ENCODE measurements at places on chromosomes 1 and 21.

DNA sequence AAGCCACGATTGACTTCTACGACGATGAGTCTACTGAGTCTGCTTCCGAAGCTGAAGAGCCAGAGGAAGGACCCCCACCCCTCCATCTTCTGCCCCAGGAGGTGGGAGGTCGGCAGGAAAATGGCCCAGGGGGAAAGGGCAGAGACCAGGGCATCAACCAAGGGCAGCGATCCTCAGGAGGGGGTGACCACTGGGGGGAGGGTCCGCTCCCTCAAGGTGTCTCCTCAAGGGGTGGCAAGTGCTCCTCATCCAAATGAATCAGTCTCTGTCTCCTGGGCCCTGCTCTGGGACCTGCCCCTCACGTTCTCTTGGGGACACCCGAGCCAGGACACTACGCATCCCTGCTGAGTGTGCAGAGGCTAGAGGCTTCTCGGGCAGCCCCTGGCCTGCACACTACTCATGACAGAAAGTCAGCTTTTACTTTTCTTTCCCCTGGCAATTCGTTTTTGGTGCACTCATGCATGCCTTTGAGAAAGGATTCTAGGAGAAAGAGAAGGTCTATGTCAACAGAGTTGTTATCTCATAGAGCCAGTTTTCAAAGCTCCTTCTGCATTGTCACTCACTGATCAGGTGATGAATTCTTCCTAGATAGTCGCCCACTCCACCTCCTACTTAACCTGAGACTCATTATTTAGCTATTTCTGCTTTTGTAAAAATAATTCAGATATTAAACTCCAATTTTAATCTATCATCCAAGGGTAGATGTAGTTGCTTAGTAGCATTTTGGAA is 11.6 kb downstream of the RIPPLY3 start:
- no peak for DNase-seq

DNA sequence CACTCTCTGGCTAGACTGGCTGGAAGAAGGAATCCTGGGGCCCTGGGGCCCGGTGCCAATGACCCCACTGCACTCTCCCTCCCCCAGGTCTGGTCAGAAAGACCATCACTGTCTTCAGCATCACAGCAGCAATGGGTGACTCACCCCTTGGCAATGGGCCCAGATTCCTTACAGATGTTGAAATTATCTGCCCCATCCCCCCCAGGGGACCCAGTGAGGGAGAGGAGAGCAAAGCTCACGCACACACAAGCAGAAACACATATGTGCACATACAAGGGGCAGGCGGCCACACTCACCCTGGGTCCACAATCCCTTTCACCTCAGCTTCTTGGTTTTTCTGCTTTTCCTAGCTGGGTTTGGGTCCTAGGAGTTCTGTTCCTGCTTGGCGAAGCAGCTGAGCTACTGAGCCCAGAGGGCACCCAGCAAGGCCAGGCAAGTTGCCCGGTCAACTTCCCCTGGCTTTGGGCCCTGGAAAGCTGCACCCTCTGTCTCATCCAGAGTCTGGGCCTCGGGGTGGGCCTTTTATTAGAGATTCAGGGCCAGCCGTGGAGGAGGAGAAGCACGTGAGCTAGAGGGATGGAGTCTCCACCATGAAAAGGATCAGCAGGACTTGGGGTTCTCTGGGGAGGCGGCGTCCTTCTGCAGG is 2.6 kb downstream of the COL16A1 start:
- peak; percentile 50 for DNase-seq

DNA sequence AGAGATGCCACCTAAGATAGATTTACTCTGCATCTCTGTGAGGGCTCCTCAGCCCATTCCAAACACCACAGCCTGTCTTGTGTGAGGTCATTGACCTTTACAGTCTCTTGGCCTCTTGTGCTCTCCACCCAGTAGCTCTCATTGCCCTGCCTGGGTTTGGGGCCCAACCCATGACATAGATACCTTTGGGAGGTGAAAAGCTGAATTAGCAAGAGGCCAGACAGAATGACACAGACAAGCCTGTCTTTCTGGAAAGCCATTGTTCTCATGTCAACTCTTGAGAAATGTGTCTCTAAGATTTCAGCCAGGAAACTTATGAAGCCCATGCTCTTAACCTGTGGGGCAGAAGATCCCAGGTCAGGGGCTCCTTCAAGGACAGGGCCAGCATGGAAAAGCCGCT is 18.4 kb upstream of the F3 start:
- no peak for DNase-seq

- no peak for DNase-seq
Observed at GRCh38 chr1:232385221-232385620, 244.7 kb downstream of the SIPA1L2 start.

- no peak for DNase-seq
Observed at GRCh38 chr1:162131400-162132321, 62.2 kb downstream of the NOS1AP start.

DNA sequence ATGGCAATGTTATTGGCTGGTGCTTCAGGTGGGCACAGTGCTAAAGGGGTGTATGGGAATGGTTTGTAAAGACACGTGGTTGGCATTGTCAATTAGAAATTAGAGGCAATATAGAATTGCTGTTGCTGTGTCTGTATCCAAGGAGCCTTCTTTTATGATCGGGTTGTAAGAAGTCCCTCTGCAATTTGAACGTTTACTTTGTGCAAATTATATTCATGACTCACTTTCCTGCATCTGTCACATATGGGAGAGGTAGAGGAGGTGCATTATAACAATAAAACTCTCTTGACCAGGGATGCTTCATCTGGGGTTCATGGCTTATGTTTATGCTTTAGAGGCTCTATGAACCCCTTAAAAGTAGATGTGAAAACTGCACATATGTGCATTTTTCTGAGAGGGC is 130.4 kb upstream of the DNAH14 start:
- no peak for DNase-seq

GRCh38 chr1:213958346-213958745 is 29.4 kb upstream of the PROX1 start:
- no peak for DNase-seq

GRCh38 chr21:34836103-34836932 is 167.5 kb downstream of the CLIC6 start:
- DNase-seq: no peak

DNA sequence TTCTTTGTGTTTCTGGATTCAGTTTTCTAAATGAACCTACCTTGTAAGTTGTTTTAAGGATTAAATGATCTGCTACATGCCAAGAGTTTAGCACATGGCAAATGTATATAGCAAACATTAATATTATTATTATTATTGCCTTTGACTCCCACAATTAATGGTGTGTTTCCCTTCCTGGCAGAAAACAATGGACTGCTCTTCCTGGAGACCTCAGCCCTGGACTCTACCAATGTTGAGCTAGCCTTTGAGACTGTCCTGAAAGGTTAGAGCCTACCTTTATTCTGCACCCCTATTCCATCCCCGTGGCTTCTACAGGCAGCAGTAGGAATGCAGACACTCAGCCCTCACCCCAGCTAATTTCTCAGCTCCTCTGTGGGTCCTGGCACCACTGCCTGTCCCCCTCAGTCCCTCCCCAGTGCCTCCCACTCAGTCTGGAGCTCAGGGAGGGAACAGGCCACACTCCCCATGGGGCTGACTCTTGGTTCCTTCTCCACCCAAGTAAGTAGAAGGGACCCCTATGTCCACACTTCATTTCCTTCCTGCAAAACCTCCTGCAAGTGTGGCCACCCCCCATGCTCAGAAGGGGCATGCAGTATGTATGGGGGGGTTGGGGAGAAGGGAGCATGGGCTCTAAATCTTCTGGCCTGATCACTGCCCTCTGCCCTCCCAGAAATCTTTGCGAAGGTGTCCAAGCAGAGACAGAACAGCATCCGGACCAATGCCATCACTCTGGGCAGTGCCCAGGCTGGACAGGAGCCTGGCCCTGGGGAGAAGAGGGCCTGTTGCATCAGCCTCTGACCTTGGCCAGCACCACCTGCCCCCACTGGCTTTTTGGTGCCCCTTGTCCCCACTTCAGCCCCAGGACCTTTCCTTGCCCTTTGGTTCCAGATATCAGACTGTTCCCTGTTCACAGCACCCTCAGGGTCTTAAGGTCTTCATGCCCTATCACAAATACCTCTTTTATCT is 8.8 kb downstream of the RAB25 start:
- DNase-seq: no peak

GRCh38 chr1:6025269-6026094 is 20.2 kb upstream of the KCNAB2 start:
- DNase-seq: no peak

GRCh38 chr1:153991151-153991630 is 629 bp downstream of the RPS27 start:
- DNase-seq: no peak

DNA sequence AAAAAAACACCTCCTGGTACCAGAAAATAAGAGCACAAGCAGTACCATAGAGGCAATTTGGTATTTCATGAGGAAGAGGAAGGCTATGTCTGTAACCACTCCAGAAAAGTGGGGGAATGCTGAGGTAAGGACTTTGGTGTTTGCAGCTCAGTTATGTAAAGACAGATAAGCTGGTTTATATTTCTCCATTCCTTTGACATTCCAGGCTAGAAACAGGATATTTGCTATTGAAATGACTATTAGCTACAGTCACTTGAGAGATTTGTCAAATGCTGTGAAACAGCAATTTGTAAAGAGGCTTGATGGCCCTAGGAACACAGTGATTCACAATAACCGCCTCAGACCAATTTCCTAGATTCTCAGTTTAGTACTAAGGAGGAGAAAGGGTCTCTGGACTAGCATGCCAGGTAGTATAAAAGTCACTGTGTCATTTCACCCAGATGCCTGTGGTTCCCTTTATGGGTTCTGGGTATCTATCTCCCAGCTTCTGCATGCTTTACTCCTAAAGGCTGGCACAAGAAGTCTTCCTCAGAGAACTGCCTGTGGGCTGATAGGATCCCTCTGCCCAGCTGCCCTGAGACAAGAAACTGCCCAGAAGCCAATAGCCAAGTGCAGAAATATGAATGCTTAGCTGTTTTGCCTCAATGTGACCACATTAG is 80.5 kb downstream of the VCAM1 start:
- DNase-seq: no peak

All from activated CD8-positive, alpha-beta memory T cell treated with anti-CD3 and anti-CD28 coated beads, Interleukin-2, amount 10 ng/mL, durations not matched to agents 7 days and 5 days (primary cell).